ENCODE measurements at places on chromosomes 12 and 14.

- DNase-seq = no peak
These were observed 21.8 kb downstream of the WNK1 start for GRCh38 chr12:774051-774614.

DNA sequence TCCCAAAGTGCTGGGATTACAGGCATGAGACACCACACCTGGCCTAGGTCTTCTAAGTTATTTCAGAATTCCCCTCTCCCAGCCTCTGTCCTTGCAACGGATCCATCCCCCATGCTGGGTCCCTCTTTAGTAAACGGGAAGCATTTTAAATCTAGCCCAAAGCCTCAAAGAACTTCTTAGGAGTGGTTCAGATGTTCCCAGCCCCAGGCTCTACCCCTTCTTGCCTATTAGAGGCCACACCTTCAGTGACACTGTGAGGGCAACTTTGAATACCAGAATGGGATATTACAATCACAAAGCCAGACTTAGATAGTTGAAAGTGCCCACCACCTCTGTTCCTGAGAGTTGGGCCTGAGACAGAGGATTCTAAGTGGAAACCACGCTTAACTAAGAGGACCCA, 18.1 kb upstream of the SPPL3 start:
- no peak for DNase-seq

DNA sequence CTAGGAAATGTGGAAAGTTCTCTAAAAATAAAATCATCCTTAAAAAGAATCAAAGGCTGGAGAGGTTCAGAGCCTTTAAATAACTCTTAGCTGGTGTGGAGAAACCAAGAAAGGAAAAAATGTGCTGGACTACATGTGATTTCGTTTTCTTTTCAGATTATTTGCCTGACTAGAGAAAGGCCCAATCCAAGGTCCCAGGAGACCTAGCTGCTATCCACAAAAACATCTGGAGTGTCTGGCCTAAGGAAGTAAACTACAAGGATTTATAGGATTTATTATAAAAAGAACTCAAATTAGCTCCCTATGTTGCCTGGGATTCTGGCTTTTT, 774 bp upstream of the TMEM30B start:
- no peak for DNase-seq

- no peak for DNase-seq
These were observed 162.8 kb upstream of the LHX5 start for GRCh38 chr12:113634474-113634873.

GRCh38 chr14:21047378-21047781, 5.2 kb downstream of the RNASE7 start:
- no peak for DNase-seq

DNA sequence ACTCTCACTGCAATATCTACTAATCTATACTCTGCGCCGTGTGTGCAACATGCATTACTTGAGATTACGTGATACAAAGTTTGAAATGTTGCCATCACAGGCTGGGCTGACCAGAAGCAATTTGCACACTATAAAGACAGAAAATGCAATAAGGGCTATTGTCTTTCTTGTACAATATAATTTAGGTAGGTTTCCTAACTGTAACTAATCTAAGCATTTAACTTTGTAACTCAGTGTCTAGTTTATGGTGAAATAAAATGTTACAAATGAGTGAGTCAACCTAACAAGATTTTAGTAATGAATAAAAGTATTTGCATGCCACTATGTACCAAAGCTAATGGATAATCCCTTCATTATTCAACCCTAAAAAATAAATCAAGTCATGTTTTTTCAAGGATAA, 57.8 kb downstream of the LRP6 start:
- DNase-seq = no peak

GRCh38 chr12:44885902-44886301, 9.8 kb upstream of the NELL2 start:
- no peak for DNase-seq

- DNase-seq = no peak
These were observed 787 bp downstream of the HECTD4 start for GRCh38 chr12:112381406-112381882.

GRCh38 chr12:15558915-15559528, 230.2 kb downstream of the EPS8 start:
- peak; percentile 49 for DNase-seq

- DNase-seq = no peak
These were observed 15.3 kb downstream of the TNFAIP2 start for GRCh38 chr14:103138301-103139131.

DNA sequence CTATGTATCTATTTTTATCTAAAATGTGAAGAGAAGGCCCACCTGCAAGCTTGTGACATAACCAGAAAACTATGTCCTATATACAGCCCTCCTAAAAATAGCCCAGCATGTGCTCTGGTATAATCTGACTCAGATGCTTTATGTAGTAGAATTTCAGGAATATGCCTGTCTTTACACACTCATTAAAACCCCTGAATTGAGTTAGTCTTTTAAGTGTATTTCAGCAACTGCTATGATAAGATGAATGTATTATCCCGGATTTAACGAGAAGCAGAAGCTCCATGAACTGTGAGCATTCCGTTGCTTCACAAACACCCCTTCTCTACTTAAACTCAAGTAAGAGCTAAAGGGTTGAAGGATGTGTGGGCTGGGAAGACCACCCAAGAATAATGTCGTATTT, 89.9 kb upstream of the PRICKLE1 start:
- DNase-seq = no peak

DNA sequence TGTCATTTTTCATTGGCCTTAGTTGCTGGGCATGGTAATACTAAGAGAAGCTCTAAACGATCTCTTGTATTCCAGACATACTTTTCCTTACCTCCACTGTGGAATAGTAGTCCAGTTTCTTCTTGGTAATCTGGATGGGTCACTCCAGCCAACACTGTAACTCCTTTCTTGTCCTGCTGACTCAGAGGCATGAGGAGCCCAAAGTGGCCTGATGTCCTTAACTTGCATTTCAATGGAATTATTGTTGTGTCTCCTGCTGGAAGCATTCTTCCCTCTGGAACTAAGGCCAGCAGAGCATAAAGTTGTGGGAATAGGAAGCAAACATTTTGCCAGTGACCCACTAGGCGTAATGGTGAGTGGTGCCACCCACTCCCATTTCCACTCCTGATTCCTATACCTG, 33.1 kb downstream of the DAAM1 start:
- DNase-seq = no peak

DNA sequence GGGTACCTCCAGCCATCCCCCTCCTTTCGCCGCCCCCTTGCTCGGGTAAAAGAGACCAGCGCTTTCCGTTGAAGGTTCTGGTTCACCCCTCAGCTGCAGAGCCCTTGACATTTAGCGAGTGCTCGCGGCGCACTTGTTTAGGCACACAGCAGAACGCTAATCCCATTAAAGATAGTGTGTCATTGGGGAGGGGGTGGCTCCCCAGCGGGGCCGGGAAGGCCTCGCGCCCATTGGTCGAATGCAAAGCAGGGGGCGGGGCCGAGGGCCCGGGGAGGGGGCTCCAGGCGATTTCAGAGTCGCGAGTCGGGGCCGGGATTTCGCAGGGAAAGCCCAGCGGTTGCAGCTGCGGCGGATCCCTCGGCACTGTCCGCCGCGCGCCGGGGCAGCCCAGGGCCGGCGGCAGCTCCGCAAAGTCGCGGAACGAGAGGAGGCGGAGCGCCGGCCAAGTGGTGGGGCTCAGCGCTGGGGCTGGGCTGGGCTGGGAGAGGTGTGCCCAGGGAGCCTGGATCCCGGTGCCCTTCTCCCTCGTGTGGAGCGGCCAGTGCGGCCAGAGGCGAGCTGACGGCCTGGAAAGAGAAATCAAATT, 122.9 kb downstream of the TSPAN9 start:
- no peak for DNase-seq

DNA sequence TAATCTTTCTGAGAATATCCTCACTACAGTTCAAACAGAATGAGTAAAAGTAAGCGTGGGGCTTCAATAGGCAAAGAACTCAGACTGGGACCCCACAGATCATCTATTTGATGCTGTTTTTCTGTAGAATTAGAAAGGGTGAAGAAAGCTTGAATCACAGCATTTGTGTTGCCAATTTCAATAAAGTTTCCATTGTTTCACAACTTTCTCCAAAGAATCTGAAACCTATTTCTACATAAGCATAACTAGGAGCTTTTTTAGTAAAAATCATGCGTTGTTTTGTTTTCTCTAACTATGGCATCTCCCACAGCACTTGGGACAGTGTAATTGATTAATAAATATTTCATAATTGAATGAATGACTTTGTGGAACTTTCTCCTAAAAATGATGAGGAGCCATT, 16.7 kb upstream of the NEDD1 start:
- DNase-seq = no peak

GRCh38 chr12:52250048-52250990, 17.3 kb downstream of the KRT7 start:
- no peak for DNase-seq

DNA sequence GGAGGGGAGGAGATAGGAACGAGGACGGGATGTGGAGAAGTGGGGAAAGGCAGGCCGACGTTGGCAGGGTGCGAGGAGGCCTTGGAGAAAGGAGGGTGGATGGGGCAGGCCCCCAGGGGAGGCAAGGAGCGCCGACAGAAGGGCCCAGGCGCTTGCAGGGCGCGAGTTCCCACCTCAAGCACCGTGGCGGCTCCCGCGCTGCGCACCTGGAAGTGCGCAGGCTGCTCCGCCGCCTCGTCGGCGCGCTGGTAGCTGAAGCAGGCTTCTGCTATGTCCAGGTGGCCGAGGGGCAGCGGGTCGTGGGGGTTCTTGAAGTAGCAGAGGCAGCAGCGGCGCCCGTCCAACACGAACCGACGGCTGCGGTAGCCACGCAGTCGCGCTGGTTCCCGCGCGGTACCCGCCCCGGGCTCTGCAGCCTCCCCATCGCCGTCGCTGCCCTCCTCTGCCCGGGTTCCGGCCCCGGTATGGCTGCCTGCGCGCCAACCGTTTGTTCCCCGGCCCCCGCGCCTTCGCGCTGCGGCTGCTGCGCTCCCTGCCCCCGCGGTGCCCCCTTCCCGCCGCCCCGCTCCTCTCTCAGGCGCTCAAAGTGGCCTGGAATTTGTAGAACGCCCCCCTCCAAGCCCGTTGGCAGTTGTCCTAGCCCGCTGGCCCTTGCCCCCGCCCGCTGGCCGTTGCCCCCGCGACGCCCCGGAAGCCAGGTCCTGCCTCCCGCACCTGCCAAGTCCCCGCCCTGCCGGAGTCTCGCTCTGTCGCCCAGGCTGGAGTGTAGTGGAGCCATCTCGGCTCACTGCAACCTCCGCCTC, 1.1 kb upstream of the ACTR6 start:
- DNase-seq = peak; percentile 69

DNA sequence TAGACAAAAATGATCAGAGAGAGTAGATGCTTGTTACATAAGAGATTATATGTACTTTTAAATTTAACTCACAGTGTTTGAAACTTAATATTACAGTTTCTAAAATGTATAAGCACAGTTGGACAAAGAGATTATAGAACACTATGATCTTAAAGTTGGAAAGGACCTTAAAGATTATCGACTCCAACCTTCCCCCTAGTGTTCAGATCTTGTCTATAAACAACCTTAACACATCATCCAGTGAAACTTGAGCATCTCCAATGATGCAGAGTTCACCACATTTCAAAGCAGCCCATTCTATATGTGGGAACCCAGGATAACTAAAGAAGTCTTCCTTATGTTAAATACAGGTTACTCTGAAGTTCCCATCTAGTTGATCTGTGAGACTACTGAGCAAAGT, 480.8 kb downstream of the RMST start:
- DNase-seq = peak; percentile 12

DNA sequence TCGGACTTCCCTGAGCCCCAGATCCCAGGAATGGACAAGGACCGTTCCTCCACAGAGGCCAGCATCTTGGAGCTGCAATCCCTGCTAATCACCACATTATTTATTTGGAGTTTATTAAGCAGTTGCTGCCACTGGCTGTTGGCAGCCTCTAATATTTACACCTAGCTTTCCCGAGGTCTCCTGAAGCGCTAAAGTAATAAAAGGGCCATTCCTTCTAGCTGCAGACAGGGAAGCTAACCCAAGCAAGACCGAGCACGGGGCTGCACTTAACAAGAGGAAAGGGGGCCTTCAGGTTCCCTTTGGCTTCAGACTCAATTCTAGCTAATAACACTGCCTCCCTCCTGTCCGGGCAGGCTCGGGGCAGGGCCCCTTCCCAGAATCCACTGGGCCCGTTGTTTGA, 63.7 kb downstream of the BCL11B start:
- DNase-seq = no peak

DNA sequence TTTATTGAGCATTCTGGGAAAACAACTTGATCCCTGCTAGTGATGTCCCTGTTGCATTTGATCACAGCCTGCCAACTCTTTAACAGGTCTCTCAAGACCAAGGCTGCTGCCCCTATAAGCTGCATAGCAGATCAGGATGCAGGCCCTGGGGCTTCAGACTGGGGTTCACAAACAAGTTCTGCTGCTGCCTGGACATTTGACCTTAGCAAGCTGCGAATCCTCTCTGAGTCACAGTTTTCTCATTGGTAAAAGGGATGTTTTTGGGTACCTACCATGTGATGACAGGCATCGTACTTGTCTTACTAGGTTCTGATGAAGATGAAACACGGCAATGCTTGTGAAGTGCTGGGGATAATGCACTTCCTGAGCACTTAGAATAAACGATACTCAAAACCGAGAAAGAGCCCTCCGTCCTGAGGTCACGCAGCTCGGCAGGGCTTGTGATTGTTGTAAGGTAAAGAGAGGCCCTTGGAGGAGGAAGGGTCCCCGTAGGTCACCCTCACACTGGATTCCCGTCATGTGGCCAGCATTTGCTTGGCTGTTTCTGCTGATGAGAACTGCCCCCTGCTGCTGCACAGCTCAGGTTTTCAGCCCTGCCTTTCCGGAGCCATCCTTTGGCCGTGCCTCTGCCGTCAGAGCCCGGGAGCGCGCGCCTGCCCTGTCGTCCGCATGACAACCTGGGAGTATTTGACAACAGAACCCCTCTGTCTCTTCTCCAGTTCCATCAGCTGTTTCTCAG, 39.1 kb downstream of the TSPAN9 start:
- DNase-seq = no peak

DNA sequence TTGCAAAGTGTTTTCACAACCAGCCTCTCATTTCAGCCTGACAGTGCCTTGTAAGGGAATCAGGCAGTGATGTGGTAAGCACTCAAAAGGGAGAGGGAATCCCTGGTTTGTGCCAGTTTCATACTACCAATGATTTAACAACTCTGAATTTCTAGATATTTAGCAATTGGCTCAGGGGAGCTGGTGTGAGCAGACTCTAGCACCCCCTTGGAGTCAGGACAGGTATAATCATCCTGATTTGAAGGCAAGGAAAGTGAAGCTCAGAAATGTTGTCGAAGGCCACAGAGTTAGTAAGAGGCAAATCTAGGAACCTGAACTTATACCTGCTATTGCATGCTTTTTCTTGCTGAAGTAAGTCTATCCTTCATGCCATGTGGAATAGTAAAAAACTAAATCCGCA, 63.1 kb upstream of the DACT1 start:
- DNase-seq = no peak

Data from RKO (cell line).